GM10248 (cell line): ENCODE measurements at places on chromosomes 3 and 15.

DNA sequence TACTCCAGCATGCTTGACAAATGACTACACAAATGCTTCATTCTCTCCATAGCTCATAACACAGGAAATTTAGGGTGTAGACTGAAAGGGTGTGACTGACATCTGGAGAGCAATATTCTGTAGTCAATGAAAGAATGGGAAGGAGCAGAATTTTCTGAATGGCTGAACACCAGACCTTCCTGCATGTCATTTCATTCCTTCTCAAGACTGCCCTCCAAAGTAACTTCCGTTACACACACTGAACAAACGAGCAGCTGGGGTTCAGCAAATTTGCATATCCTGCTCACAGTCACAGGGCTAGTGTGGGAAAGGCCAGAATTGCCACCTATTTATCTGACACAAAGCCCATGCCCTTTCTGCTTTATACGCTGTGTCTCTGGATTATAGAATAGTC, 325.0 kb upstream of the CFAP20DC start:
- DNase-seq, result peak; percentile 60

DNA sequence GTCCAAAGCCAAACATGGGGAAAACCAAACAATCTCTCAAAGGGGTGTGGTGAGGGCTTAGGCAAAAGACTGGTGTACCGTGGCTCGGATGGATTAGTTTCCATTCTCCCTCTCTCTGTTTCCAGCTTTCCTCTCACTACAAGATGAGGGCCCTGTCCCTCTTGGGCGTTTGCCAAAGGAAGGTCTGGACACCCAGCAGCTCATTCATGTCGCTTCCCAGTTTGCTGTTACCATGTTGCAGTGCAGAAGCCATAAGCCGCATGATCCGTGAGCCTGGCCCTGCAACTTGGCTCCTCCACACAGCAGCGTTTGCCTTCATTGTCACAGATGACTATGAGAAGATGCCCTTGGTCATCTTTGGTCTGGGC, 92.2 kb downstream of the APBA2 start:
- DNase-seq, result no peak

DNA sequence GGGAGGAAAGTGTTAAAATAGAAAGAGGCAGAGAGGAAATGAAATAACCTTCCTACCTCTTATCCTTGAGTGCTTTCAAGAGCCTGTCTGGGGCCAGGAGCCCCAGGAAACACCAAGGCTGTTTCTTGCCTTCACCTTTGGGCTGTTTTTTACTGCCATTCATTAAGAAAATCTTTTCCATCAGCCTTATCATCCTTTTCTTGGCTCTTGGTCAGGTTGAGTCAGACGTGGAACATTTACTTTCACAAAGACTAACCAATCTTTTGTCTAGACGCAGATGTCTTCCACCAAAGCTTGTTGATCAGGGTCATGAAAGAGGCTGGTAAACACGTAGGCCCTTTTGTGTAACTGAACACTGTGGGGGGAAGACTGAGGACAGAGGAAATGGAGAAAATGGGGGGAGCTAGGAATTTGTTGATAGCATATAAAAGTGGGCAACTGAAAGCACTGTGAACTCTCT, 151.0 kb upstream of the THBS1 start:
- peak; percentile 20 for DNase-seq

GRCh38 chr3:138032567-138032966, 22.6 kb downstream of the CLDN18 start:
- no peak for DNase-seq

DNA sequence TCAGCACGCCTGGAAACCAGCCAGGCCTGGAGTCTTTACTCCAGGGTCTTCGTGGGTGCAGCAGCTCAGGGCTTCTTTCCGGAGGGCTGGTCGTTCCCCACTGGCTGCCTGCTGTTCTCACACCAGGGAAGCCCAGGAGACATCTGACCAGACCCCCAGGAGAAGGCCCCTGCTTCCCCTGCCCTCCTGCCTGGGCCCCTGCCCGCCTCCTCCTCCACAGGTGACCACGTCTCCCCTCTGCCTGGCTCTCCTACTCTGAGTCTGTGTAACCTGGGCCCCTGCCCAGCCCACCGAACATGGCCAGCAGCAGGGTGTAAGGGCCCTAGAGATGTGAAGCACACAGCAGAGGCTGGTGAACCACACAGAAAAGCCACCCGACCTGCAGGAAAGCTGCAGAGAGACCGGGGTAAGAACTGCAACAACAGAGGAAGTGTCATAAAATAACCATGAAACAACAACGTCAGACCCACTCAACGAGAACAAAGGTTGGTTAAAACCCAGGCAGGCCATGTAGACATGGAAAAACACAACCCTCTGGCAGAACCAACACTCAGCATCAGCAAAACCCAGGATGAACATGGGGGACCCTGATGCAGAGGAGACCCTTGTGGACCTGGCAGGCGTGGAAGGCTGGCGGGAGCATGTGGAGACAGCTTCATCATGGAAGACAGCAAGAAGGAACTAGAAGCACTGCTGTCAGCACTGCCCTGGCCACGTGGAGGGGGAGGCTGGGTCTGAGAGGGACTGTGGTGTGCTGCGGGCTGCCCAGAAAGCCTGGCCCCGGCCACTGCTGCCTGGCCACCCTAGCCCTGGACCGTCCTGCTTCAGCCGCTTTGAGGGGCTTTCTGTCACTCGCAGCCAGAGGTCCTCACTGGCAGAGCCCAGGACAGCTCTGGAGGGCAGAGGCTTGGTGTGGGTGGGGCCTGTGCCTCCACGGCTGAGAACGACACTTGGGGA, 20.4 kb downstream of the UROC1 start:
- no peak for DNase-seq

GRCh38 chr15:77440378-77440999, 19.8 kb downstream of the HMG20A start:
- peak; percentile 26 for DNase-seq

DNA sequence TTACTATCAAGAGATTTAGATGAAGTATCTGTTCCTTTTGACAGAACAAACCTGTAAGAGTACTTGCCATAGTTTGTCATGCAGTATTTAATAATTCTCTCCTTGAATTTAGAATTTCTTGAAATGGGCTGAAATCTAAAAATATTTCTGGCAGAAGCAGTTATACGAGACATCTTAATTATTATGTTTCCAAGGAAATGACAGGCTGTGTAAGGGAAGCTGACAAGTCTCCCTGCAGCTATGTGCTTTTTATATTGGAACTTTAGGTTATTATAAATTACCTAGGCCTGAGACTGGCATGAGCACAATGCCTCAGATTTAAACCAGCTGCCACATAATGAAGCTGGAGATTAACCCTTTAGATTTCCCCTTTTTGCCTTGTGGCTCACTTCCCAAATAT, 365.0 kb upstream of the EPHA6 start:
- no peak for DNase-seq

GRCh38 chr3:16286161-16286560, 21.1 kb downstream of the OXNAD1 start:
- DNase-seq, result no peak

- no peak for DNase-seq
Observed at GRCh38 chr3:152843955-152844354, 9.0 kb downstream of the P2RY1 start.

DNA sequence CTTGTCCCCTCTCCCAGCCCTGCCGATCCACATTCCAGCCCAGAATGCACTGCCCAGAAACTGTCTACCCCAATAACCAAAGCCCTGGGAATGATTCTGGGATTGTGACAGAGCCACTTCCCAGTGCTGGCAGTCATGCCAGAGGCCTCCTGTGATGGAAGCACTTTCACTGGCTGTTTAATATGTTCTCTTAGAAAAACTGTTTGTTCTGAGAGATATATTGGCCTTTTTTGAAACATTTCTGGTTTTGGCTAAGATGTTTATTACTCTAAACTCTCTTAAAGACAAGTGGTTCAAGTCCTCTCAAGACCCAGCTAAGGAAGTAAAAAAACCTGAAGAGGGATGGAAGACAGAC, 74.0 kb upstream of the HACD2 start:
- DNase-seq, result no peak

GRCh38 chr3:32340039-32340438, 51.6 kb upstream of the CMTM7 start:
- DNase-seq, result peak; percentile 54

DNA sequence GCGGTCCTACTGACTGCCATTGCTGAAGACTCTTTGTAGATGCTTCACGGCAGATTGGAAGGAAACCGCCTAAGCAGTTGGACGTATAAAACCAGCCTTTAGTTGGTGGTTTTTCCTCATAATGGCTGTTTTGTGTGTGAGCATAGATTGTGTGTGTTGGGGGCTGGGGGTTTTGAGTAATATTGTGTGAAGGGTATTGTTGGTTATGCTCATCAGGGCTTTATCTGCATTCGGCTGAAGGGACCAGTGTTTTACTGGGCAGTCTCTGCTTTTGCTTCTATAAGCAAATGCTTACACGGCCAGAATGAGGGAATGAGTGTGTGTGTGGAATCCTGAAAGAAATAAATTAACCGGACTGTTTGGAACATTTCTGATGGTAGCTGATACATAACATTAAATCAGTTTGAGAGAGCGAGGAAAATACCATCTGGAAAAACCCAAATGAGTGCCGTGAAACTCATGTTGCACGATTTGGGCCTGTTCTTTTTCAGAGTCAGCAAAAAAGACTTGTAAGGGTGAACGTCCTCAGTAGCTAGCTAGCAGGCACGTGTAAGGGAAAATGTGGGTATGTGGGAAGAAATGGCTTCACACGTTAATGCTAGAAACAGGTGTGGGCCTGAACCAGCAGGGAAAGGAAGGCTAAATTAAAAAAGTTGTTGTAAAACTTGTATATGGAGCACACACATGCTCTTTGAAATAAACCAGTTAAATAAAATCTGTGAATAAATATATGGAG, 1.9 kb downstream of the MITF start:
- no peak for DNase-seq

- DNase-seq, result no peak
Observed at GRCh38 chr3:182323898-182324297, 469.4 kb upstream of the ATP11B start.

GRCh38 chr15:47349179-47349578, 368.1 kb upstream of the SEMA6D start:
- DNase-seq, result no peak

DNA sequence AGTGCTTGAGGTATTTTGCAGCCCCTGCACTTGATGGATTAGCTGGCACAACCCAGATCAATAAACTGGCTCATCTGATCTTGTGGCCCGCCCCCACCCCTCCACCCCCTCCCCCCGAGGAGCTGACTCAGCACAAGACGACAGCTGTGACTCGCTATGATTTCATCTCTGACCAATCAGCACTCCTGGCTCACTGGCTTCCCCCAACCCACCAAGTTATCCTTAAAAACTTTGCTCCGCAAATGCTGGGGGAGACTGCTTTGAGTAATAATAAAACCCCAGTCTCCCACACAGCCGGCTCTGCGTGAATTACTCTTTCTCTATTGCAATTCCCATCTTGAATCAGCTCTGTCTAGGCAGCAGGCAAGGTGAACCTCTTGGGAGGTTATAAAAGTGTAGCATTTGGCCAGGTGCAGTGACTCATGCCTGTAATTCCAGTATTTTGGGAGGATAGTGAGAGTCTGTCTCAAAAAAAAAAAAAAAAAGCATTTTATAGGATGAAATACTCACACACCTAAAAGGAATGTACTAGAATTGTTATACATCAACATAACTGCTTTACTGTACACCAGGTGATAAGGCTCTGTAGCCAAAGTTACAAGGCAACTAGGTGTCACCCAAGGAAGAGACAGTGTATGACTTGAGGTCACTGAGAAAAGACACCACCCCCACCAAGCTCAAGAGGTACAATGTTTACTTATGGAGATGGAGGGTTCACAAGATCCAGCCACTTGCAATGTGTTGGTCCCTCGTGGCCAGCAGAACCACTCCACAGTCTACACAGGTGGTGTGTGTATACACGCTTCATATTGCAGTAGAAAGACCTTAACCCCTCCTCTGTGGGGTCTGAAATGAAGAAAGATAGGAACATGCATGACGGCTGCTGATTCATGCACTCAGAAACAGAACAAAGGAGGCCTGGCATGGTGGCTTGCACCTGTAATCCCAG, 8.6 kb downstream of the ZNF445 start:
- no peak for DNase-seq

- DNase-seq, result peak; percentile 72
Observed at GRCh38 chr3:42501681-42502428, 588 bp upstream of the VIPR1 start.

DNA sequence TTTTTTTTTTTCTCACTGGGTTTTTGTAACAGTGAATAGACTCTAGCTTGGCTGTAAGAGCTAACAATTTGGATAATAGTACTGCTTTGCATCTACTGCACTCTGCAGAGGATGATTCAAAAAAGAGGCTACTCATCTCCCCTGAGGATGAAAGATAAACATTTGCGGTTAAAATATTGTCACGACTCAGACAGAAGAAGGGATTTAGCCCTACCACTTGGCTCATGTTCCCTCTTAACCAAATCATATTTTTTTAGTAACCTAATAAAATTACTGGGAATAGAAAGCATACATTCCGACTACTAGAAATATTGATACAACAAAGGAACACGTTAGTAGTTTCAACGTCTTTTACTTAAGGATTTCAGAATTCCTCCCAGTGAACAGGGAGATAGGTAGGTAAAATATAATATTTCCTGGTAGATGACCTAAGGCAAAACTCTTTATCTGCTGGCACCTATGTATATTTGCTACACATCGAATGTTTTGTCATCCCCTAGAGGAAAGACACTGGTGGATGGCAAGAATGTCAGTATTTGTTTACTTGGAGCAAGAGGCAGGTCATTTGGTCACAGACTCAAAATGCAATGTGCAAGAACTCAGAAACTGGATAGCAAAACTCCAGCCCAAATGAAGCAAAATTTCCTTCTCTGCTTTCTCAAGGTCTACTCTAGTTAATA, 110.8 kb downstream of the GREM1 start:
- DNase-seq, result no peak

- no peak for DNase-seq
Observed at GRCh38 chr3:127083778-127084397, 101.0 kb downstream of the PLXNA1 start.

GRCh38 chr15:50126072-50126471, 7.0 kb upstream of the ATP8B4 start:
- no peak for DNase-seq

GRCh38 chr3:66747261-66747660, 246.4 kb upstream of the LRIG1 start:
- DNase-seq, result no peak

DNA sequence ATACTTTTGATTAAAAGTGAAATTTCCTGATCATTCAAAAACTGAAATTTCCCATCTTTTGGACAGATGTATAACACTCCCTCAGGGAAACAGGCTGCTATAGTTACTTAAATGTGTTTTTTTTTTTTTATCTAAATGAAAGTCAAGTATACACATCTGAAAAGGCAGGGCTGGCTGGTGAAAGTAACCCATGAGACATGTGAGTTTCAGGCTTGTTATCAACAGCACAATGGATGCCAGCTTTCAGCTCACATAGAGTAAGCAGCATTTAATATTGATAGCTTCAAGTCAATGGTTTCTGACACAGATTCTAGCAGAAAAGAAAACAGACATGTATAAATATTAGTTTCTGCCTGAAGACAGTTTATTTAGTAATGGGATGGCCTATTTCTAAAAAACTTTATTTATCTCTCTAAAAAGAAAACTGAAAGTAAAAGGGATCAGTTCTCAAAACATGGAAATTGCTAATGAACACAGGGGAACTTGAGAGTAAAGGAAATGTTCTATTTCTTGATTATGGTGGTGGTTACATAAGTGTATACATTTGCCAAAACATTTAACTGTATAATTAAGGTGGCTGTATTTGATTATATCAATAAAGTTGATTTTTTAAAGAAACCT, 89.7 kb upstream of the CMC1 start:
- no peak for DNase-seq

- peak; percentile 73 for DNase-seq
Observed at GRCh38 chr3:186653080-186653707, 12.6 kb upstream of the HRG start.

- no peak for DNase-seq
Observed at GRCh38 chr3:169477790-169478189, 185.7 kb downstream of the MECOM start.

GRCh38 chr3:111761309-111761795, 97.7 kb upstream of the PHLDB2 start:
- peak; percentile 21 for DNase-seq
